Sciatic nerve (tissue), 2 donors: ENCODE measurements at places on chromosomes 4 and X. TPM values are rescaled to one million over a fixed set of nuclear protein-coding genes. Genes with fewer than 3 reads are reported as not detected.

- no peak for DNase-seq
Observed at GRCh38 chr4:65623506-65623905, 46.8 kb downstream of the EPHA5 start.

GRCh38 chrX:23578079-23578478 is 89.2 kb upstream of the PRDX4 start:
- no peak for DNase-seq

DUSP21 gene
- not detected for total RNA-seq

- no peak for DNase-seq
Observed at GRCh38 chr4:83024233-83024632, 10.8 kb upstream of the COPS4 start.

MFAP3L gene
- total RNA-seq: 30.7 TPM

DNA sequence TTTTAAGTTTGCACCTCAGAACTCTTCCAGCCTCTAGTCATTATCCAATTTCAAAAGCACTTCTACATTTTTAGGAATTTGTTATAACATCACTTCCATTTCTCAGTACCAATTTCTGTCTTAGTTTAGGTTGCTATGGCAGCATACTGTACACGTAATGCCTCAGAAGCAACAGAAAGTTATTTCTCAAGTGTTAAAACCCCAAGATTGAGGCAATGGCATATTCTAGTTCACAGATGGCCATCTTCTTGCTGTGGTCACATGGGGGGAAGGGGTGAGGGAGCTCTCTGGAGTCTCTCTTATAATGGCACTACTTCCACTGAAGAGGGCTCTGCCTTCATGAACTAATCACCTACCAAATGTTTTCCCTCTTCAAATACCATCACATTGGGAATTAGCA is 220.3 kb upstream of the CTSO start:
- DNase-seq: no peak

GPR173 gene
- total RNA-seq: 13.2 TPM

- DNase-seq: no peak
Observed at GRCh38 chrX:135951291-135951690, 22.5 kb downstream of the MMGT1 start.

DNA sequence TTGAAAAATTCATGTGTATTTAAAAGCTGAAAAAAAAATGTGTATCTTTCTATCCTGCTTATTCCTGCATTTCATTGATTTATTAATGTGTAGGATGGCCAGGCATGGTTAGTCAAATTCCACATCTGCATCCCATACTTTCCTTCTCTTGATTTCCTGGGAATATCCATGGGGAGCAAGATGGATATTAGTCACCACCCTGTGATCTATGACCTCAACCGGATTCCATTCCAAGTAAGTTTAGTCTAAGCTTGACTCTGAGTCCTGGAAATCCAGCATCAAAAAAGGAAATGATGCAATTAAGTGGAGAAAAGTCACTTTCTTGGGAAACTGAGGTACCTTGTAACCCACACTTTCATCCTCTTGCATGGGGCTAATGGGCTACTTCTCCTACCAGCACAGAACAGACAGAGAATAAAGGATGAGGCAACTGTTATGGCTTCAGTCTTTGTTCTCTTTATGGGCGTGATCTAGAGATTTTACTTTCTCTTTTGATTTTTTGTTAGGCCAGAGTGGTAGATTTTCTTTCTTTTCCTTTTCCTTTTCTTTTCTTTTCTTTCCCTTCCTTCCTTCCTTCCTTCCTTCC is 17.1 kb upstream of the BEX4 start:
- DNase-seq: no peak

ZRSR2 gene
- 17.7 TPM for total RNA-seq

DNA sequence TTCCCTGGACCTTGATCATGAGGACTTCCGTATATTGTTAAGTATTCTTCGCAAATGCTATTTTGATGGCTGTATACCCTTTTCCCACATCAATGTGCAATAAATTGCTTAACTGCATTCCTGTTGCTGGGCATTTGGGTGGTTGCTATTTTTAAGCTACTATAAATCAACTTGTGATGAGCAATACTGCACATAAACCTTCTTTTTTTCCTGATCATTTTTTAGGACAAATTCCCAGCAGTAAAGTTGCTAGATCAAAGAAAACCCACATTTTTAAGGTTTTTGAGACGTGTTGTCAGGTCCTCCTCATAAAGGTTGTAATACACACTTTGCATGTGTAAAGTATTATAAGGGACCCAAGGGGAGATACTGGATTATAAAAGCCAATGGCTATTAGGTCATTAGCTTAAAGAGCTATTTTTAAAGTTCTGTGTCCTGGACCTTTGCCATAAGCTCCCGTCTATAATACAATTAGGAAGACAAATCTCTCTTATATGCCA is 35.6 kb downstream of the LIMCH1 start:
- no peak for DNase-seq

GRCh38 chr4:6282314-6282771 is 12.7 kb downstream of the WFS1 start:
- no peak for DNase-seq
